ENCODE measurements at places on chromosomes 1 and 21.

DNA sequence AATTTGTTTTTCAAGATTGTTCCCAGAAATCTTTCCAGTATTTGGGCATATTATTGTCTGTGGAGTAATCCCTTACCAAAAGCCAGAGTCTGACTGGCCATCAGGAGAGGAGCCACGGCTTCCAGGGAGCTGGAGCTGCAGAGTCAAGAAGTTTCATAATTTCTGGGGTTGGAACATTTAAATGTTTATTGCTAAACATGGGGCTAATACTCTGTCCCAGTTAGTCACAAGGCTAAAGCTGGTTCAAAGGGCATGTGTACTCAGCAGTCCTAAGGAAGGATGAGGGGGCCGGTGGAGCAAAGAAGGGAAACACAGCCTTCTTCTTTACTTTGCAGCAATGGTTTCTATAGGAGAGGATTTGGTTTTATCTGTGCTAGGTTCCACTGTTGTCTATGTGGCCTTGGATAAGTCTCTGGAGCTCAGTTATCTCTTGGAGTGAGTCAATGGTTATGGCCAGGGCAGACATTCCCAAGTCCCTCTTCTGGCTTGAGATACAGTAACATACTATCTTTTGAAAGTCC, 9.5 kb downstream of the DENND2D start:
- DNase-seq, result no peak

- no peak for DNase-seq
Measured at GRCh38 chr1:71572038-71572437, 491.2 kb upstream of the ZRANB2 start.

DNA sequence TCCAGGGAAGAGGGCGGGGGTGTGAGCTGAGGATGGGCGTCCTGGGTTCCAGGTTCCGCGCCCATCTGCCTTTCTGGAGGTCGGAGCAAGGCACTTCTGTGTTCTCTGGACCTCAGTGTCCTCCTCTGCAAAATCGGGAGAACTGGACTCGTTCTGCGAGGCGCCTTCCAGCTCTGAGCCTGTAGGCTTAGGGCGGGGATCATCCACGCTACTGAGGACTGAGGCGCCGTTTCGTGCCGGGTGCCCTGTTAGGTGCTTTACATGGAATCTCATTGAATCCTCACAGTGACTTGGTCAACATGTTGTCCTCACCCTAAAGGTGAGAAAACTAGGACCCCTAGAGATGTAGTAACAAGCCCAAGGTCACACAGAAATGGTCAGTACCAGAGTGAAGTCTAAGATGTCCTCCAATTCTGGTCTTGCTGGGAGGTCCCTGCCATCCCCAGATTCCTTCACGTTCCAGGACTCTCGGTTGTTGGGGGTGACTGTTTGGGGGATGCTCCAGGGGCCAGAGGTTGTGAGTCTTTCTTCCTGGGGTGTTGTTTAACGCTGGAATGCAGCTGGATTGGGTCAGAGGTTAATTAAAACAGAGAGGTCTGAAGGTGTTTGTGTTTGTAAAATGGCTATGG, 677 bp downstream of the PRKAA2 start:
- DNase-seq, result no peak

DNA sequence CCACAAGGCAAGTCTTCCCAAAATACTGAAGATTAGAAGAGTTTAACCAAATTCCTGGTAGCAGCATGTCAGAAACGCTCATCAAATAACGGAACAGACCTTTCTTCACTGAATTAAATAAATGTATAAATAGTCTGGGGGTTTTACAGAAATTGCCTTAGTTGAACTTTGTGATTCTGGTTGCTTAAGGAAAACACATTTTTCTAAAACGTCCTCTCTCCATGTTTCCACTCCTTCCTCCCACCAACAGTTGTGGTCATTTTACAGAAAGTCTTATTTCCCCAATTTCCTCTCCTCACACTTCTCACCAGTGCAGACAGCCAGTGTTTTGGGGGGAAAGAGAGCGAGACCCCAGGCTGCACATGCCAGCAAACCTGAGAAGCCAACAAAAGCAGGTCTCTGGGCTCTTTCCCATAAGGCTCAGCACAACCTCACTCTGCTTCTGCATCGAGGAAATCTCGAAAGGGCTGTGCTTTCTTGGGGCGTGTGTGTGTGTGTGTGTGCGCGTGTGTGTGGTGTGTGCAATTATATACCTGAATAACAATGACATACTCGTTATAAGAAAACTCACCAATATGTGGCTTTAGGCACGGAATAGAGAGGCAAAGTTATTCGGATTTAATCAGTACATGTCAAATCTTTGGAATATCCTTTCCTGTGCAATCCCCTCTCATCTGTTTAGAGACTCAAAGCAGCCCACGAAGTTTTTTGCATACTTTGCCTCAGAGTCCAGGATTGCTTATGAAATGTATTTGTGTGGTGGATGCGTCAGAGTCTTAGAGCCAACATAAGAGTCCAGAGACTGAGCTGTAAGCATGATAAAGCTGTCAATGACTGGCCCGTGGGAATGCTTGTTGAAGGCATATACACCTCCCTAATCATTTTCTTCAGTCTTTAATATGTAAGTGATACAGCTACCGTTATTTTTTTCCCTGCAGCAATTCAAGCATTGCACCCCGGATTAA, 2.0 kb downstream of the KCNJ15 start:
- no peak for DNase-seq

DNA sequence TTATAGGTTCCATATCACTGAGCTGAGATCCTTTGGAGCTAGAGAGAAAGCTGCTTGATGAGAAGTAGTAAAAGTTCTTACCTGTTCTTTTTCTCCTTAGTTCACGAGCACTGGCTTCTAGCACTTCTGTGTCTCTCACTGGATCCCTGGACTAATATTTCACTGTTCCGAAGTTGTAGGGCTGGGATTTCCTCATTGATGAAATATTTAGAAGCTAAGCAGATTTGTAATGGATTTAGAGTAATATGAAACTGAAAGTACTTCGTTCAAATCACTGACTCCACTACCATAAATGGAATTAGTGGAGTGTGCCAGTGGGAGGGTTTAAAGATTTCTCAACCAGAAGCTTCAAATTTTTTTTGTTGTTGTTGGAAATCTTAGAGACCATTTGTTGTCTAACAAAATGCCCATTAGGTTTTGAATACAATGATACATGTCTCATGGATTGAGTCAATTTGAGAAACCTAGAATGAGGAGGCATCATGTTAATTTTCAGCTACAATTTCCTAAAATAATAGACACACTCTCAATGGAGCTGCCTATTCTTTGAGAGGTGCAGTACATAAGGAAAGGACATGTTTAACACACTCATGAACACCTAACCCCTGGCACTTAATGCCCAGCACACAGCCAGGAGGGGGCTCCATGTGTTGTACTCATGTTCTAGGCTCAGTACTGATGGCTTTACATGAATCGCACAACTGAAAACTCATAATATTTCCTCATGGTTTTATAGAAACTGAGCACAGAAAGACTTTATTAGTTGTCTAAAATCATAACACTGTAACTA, at the start of gene GBP1:
Gene GBP1, minus strand, starts transcription at position 130 of the 790 bp plus-strand sequence. CDS start 1,974 bp downstream, outside the sequence.
- no peak for DNase-seq

DNA sequence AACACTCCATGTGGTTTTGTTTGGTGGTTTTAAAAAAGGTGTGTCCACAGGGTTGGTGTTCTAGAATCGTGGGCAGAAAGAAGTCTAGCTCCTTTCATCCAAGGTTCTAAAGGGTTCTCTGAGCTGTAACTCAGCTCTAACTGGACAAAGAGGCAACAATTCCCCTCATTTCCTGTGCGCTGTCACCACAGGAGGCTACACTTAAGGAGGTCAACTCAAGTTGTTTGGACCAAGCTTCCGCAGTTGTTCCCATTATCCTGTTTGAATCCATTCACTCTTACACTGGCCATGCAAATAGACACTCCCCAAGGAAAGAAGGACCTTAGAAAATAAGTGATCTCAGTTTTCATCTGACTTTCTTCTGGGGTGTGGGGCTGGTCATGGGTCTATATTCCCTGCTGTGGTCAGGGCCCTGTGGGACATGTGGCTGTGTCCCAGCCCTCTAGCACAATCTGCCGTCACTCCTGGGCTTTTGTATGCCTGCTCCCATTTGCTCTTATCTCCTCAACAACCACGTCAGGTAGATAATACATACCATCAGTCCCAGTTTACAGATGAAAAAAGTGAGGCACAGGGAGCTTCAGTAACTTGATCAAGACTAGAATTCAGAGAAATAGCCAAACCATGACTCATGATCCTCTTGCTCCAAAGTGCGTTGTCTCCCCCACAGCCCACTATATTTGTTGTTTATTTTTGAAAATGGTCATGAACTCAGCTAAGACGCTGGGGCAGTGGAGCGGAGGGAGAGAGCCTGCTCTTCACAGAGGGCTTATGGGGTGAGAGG, 103.6 kb downstream of the RHOU start:
- no peak for DNase-seq
